ENCODE measurements at places on chromosomes 4 and X. TPM values are rescaled to one million over a fixed set of nuclear protein-coding genes. Genes with fewer than 3 reads are reported as not detected.

Gene GPR143
- not detected for total RNA-seq

DNA sequence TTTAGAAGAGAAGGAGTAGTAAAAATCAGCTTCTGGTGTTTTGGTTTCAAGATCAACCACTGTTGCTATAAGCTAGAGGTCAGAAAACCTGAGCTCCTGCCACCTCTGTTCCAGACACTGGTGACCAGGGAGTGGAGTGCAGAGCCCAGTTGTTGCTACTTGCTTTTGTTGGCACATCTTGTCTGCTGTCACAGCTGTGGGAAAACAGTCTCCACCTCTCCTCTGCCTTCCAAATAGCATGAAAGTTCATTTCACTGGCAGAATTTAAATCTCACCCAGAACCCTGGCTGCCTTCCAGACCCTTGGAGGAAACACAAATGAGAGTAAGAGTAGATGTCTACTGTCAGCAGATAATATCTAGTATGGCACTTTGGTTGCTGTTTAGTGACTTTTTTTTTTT is 297.5 kb upstream of the KLF3 start:
- DNase-seq: peak; percentile 19

DNA sequence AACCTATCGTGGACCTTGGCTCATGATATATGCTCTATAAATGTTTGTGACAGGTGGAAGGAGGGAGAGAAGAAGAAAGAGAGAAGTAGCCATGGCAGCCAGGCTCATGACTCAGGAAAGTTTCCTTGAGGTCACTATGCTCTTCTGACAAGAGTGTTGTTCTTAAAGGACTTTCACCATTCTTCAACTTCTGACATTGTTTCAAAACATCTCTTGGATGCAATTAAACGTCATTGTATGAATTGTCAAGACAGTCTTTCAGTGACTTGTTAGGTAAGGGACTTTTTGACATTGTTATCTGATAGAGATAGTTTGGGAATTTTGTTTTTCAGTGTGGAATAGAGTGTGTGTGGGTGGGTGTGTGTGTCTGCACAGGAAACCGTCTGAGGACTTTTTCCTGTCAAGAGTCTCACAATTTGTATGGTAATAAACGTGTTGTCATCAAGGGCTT is 617.0 kb downstream of the MID1IP1 start:
- DNase-seq: no peak

GRCh38 chr4:67447873-67448272 is 97.4 kb downstream of the CENPC start:
- DNase-seq: no peak

GRCh38 chr4:146340798-146341197 is 126.5 kb downstream of the REELD1 start:
- no peak for DNase-seq
